Upper lobe of left lung (tissue), 6 donors: ENCODE measurements at places on chromosomes 2 and 18. TPM values are rescaled to one million over a fixed set of nuclear protein-coding genes. Genes with fewer than 3 reads are reported as not detected.

Gene UBXN2A
- total RNA-seq: 8.7 TPM

Gene DOCK10
- 40.7 TPM for total RNA-seq

- no peak for DNase-seq
These were observed 23.4 kb downstream of the CROCC2 start for GRCh38 chr2:240929364-240930095.

DNA sequence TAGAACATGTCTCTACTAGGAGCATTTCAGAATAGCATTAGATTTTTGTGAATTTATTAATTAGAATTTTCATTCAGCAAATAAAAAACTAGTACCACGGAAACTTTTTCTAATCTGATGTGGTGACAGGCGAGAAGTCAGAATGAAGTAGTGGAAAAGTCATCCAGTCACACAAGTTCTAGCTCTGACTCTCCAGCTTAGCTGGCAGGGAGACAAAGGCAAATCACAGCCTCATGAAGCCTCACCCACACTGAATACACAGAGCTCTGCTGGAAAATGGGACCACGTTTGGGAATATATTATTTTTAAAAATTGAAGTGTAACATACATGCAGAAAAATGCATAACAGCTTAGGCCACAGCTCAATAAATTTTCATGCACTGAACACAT is 86.1 kb downstream of the L3MBTL4 start:
- DNase-seq: no peak

DNA sequence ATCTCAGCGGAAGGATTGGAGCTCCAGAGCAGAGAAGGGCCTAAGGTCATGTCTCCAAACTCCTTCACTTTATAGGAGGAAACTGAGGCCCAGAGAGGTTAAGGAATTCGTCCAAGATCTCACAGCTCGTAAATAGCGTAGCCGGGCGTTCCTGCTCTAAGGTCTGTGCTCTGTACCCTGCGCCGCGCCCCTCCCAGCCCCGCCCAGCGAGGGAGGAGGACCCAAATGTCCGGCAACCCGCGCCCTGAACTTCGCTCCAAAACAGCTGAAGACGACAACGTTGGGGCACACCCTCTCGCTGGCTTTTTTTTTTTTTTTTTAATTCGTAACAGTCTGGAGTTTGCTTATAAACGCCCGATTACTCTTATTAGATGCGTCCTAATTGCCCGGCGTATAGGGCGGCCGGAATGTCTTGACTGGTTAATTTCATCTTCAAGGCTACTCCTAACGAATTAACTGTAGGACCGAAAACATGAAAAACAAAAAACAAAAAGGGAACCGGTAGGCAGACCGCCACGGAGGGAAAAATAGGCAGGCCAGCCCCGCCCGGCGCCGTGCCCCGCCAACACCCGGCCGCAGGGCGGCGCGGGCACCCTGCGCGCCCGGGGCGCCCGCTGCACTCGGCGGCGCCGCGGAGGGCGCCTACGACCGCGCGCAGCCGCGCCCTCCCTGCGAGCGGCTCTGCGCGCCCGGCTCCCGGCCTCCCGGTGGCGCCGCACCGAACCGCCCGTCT is 928 bp upstream of the FOSL2 start:
- DNase-seq: peak; percentile 96

DNA sequence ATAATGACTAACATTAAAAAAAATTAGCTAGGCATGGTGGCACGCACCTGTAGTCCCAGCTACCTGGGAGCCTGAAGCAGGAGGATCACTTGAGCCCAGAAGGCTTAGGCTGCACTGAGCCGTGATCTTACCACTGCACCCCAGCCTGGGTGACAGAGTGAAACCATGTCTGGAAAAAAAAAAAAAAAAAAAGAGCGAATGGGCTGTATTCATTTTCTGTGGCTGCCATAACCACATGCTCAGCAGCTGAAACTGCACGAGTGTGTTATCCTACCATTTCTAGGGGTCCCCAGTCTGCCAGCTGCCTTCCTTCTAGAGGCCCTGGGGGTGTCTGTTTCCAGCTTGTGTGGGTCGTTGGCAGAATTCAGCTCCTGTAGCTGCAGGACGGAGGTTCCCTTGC is 247.8 kb downstream of the EIPR1 start:
- no peak for DNase-seq

DNA sequence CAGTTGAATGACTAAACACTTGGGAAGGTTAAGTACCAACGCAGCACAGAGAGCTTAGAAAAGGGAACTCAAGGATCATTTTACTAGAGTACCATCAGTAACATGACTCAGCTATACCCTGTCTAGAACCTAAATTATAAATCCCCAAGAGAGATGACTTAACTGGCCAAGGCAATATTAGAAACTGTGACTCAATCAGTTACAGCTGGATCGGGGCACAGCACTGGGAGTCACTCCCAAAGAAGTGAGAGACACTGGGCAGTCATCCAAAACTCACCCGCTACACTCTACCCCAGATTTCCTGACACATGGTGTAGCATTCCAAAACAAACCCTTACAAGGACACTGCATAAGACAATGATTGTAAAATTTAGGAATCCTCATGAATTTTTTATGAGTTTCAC is 17.7 kb downstream of the IWS1 start:
- DNase-seq: no peak

DNA sequence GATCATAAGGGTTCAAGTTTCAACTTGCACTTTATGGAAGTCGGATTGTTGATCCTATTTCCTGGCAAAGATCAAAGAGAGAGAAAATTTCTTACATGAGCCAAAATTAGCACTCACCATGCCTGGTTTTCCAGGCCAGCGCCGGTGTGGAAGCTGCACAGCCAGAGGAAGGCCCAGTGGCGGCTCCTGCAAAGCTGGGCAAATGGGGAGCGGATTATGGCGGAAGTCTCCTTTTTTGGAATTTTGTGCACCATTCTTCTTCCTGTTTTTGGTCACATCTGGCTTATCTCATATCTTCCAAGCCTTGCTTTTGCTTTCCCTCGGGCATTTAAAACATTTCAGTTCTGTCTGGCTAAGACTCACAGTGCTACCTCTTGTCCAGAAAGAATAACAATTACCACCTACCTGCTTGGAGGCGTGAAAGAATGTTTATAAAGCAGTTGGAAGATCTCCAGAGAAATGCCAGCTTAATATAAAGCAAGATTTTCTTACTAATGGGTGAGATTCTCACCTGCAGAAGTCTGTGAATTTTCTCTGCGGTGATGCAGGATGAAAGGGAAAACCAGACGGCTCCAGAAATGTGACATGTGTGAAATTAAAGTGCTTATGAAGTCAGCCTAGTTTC is 94.3 kb downstream of the ASAP2 start:
- DNase-seq: no peak
